A172 (cell line): ENCODE measurements at places on chromosomes 2 and 18.

GRCh38 chr2:67445652-67446268, 48.6 kb downstream of the ETAA1 start:
- DNase-seq: no peak

DNA sequence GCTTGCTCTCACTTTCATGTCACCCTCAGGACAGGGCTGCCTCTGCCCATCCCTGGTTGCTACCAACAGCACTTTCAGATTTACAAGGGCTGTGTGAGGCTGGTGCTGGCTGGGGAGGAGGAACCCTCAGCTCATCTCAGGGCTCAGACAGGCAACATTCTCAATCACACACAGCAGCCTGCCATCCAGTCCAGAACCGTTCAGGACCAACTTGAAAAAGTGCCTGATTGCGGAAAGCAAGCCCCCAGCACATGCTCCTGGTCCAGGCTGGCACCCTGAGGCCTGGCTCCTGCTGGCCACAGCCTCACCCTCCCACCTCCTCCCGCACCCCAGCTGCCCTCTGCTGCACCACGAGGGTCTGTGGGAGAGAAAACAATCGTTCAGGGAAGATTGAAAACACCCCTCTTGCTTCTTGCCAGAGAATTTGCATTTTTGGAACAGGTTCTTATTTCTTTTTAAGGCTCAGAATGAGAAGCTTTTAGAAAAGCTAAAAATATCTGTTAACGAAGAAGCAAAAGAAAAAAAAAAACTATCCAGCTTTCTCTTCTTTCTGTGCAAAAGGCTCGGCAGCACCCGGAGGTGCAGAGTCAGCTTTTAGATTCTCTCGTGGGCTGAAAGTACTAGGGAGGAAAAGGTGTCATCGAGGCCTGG, 403.8 kb upstream of the ID2 start:
- no peak for DNase-seq

DNA sequence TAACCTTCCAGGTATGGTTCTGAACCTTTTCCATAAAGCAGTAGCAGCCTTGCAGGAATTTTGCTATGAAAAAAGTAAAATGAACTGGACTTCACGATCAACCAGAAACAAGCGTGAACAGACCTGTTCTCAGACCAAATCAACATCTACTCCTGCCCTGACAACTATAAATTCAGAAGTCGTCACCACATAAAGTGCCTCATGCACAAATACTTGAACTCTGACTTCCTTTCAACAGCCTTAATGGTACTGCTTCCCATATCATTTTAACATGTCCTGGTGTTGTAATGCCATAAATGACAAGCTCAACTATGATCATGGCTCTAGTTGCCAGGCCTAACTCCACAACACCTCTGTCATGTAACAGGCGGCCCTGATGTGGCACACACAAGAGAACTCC, 262.4 kb downstream of the MTX2 start:
- no peak for DNase-seq

- DNase-seq: no peak
These were observed 31.4 kb upstream of the KCMF1 start for GRCh38 chr2:84939426-84940087.

DNA sequence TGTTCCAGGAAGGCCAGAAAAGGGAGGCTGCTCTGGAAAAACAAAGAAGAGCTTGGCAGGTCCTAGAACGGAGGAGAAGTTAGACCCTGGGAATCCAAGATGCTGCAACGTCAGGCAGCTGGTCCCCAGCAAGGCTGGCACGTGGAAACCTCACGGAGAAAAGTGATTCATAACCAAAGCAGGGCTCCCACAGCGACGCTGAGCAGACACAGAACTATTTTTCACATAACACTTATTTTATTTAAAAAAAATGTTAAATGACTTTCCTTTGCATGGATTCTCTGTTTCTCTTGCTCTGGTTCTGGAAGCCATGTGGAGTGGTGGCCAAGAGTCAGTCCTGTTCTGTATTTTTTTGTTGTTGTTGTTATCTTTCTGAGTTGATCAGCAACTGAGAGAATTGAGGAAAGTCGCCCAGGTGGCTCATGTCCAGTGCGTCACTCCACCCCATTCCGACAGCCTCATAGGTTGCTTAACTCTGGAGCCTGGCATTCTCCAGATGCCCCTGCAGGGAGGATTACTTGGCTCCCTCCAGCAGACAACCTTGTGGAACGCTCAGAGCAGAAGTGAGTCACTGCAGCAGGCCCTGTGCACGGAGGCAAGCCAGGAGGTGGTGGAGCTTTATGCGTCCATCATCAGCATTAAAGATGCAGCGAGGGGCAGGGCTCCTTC, 229.9 kb upstream of the HDAC4 start:
- peak; percentile 91 for DNase-seq

- peak; percentile 56 for DNase-seq
These were observed 307.2 kb upstream of the MMADHC start for GRCh38 chr2:149894760-149895159.

GRCh38 chr18:5534845-5535244, 9.0 kb downstream of the EPB41L3 start:
- DNase-seq: no peak

GRCh38 chr2:8256905-8257304, 425.0 kb upstream of the ID2 start:
- no peak for DNase-seq

GRCh38 chr2:108536133-108536780, 2.0 kb downstream of the LIMS1 start:
- peak; percentile 37 for DNase-seq

- no peak for DNase-seq
These were observed 25.9 kb upstream of the RAMP1 start for GRCh38 chr2:237833546-237833945.

DNA sequence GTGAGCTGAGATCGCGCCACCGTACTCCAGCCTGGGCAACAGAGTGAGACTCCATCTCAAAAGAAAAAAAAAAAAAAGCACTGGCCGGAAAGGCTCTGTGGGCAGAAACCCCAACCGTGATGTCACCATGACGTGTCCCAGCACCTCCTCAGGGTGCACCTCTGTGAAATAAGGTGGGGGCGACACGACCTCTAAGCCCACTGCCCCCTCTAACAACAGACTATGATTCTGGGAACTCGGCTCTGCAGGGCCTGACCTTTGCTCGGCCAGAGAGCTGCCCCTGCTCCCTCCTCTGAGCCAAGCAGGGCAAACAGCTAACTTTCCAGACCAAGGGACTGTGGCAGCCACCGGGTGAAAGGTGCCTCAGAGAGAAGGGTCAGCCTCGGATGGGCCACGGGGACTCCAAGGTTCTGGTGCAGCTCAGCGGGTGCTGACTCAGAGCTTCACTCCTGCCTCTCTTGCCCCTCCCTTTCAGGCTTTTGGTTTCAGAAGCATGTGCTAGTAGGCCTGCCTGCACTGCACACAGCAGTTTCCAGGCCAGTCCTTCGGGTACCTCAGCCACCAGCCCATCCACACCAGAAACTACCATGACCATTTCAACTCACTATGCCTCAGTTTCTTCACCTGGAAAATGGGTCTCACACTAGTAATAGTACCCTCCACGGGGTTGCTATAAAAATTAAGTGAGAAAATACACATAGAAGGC, 8.0 kb downstream of the TMBIM1 start:
- DNase-seq: peak; percentile 74

DNA sequence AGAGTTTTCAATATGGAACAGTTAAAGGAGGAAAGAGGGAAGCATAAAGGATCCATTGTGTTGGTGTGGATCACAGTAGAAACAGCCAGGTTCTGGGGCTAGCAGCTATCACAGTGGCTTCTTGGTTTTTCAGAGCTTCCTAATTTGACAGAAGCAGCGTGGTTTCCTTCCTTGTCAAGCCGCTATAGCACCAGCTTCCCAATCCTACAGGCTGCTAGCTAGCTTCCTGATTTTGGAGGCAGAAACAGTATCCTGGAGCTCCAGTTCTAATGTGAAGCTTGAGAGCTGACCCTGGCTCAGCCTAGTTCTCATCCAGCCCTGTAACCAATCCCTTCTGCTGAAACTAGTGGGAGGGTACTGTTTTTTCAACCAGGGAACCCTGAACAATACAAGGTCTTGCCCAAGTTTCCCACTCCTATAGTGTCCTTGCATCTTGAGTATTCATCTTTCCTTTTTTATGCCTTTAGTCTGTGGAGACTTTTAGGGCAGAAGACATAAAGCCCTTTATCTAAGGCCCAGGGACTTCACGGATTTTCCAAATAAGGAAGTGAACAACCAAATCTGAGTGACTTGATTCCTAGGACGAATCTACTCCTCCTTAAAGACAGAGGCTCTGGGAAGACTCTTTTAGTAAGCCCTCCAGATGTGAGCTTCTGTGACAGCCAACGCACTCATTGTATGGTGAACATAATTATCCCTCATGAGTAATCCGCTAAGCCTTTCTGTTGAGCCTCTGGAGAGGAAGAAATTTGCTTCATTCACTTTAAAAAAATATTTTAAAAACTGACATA, 33.8 kb downstream of the CCDC93 start:
- peak; percentile 64 for DNase-seq

DNA sequence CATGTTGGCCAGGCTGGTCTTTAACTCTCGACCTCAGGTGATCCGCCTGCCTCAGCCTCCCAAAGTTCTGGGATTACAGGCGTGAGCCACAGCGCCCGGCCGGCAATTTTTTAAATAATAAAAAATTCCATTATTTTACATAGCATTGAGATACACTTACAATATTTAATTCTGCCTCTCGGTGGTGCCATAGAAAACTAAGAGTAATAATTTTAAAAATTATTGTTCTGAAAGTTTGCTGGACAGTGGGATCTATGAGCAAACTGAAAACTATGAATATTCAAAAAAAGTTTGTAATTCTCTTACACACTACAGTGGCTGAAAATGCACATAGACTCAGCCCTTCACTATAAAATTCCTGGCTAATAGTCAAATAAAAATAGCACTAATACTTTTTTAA, 90.9 kb upstream of the STON1 start:
- no peak for DNase-seq

GRCh38 chr2:123512547-123512946, 512.5 kb upstream of the CNTNAP5 start:
- no peak for DNase-seq

DNA sequence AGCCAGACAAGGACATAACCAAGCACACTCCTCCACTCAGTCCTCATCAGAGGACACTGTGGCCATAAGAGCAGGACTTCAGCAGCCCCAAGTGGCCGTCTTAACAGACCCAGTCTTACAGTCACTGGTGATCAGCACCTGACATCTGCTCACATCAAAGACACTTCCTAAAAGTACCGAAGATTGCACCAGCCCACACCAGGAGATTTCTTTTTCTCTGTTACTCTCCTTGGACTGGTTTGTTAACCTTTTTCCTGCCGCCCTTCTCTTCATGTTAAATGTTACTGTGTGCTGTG, 44.1 kb downstream of the MRPS5 start:
- peak; percentile 17 for DNase-seq

DNA sequence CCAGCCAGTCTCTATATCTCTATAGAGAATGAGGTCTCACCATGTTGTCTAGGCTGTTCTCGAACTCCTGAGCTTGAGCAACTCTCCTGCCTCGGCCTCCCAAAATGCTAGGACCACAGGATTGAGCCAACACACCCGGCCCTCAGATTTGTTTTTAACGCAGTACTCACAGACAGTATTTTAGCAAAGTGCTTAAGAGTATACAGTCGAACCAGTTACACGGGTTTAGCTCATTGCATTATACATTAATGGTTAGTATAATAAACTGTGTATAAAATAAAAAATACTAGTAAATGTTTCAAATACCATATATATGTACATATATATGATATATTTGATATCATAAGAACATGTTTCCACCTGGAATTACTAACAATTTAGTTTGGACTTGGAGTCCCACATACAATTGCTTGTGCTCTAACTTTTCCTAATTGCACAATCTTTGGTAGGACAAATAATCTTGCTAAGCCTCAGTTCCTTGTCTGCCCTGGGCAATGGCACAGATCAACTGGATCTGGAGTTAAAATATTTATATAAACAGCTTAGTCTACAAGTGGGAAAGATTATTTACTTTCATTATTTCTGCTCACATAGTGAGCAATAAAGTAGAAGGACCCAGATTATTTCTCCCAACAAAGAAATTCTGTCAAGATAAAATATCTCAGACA, 508.9 kb upstream of the LRATD1 start:
- DNase-seq: no peak

DNA sequence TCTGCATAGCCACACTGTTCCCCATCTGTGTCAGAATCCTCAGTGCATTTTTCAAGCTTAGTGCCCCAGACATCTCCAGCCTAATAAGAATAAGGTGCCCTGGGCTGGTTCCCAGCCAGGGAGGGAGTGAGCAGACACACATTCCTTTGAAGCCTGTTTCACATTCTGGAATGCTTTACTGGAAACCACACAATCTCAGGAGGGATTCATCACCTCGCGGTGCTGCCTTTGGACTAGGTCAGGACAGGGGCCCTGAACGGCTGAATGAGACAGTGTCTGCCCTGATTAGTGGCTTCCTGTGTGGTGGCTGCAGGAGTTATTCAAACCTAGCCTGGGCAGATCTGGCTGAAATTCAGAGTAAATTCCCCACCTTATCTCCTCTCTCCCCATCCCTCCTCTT, 108.0 kb upstream of the LDAH start:
- DNase-seq: peak; percentile 81
